ENCODE measurements at places on chromosomes 16 and 17.

DNA sequence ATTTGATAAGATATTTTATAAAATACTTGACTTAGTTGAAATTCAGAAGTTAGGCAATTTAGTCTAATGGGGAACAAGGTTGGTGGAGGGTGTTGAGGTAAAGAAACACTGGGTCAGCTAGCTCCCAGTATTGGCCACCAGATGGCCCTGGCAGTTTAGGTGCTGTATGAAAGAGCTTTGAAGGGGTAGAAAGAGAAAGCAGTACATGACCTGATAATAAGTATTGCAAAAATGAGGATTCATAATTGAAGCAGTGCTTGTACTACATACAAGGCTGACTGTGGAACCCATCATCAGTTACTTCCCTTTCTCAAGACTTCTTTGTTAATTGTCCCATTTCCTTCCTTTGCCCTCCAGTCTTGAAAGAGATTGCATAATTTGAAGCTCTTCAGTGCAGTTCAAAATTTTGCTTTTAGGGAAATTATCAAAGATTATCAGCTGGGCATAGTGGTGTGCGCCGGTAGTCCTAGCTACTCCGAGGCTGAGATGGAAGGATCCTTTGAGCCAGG, 29.4 kb downstream of the TANC2 start:
- no peak for DNase-seq

DNA sequence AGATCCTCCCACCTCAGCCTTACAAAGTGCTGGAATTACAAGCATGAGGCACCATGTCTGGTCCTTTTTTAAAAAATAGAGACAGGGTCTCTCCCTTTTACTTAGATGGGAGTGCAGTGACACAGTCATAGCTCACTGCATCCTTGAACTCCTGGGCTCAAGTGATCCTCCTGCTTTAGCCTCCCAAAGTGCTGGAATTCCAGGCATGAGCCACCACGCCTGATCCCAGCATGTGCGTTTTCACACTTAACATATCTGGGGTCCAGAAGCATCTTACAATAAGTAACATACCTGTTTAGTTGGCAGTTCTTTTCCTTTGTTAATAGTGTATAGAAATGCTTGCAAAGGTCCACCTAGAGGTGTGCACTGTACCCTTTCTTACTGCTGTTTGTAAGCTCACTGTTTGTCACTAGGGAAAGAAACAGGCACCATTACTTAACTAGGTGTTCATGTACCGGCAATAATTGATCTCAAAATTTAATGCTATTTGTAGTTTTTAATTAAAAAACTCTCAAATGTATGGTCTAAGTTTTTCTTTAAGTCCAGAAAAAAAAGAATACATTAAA, 221.7 kb downstream of the RPTOR start:
- no peak for DNase-seq

DNA sequence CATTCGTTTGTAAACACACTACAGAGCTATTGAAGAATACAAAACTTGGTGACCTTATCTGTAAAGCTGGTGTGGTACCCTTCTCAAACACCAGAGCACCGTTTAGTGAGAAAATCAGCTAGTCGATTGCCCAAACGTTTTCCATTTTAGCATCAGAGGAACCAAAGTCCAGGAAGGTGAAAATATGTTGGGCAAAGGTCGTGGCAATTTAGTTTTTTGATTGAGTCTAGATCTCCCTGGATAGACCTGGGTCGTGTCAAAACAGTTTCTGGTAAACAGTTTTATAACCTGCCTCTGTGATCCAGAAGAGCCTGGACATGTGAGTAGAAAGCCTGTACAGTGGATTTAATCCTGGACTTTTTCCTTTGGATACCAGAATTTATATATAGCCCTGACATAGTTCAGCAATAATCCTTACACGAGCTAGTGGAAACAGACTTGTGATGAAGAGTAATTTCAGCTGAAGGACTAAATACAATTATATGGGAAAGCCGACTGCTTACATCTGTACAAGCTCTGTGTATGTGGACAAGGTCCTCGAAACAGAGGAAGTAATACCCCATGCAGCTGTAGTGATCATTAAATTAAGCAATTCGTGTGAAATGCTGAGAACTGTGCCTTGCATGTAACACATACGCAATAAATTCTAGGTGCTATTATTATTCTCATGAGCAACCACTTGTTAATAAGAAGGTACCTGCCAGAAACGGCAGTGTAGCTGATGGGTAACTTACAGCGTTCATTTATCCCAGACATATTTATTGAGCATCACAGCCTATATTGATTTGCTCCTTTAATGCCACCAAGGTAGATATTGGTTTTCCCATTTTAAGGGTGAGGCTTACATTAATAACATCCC, 72.5 kb downstream of the MAP2K6 start:
- no peak for DNase-seq

GRCh38 chr17:47295874-47296255, 27.9 kb upstream of the EFCAB13 start:
- no peak for DNase-seq

DNA sequence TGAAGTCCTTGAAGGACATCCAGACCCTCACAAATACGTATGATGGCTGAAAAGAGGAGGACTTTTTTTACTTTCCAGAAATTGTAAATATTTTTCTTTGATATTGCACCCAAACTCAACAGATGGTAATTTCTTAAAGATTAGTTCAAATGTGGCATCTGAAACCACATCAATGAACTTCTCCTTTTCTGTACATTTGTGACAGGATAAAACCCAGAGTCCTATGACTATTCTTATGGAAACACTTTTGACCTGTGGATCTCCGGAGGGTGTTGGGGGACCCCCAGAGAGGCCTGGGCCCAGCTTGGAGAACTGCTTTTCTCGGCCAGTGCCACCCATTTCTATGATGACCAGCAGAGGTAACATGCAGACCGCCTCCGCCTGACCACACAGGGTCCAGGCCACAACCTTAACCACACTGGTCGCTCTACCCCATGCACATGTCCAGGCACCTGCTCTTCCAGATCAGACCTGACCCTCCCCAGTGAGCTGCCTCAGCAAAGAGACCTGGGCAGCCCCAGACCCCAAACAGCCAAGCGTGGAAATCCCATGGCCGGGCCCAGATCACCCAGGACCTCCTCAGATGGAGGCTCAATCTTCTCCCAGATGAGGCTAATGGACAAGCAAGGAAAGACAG, 22.7 kb downstream of the RPH3AL start:
- DNase-seq = no peak

DNA sequence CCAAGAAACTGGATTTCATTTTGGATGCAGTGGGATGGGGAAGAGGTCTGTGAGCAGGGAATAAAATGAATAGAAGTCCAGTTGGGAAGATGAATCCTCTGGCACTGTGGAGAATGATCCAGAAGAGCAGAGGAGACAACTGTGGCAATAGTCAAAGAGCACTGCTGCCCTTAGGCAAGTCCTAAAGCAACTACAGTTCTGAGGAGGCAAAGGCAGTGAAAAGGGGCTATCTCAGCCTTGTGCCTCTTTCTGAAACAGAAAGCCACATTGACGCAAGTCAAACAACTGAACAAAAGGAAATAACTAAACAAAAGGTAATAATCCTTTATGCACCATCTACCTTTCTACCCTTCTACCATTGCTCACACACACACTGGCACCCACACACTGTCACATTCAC, 238.0 kb upstream of the AXIN2 start:
- DNase-seq = no peak

GRCh38 chr17:74836191-74836590, 23.5 kb downstream of the GRIN2C start:
- no peak for DNase-seq

- no peak for DNase-seq
These were observed 12.3 kb upstream of the UBE2I start for GRCh38 chr16:1297018-1297696.

DNA sequence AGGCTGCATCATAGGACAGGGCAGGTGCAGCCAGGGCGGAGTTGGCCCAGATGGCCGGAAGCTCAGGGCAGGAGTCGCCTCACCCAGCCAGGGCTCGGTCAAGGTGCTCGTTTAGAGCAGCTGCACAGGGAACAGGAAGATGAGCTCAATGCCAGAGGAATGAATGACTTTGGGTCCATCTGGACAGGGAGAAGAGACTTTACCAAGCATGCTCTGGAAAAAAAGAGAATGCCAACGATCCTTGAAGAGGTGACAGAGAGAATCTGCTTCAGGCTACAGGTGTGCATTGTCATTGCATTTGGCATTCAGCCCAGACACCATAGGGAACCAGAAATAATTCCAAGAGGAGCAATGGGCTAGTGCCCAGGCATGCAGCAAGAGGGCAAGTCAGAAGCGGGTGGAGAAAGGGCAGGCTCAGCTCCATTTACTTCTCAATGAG, 6.7 kb upstream of the MPP3 start:
- DNase-seq = no peak

DNA sequence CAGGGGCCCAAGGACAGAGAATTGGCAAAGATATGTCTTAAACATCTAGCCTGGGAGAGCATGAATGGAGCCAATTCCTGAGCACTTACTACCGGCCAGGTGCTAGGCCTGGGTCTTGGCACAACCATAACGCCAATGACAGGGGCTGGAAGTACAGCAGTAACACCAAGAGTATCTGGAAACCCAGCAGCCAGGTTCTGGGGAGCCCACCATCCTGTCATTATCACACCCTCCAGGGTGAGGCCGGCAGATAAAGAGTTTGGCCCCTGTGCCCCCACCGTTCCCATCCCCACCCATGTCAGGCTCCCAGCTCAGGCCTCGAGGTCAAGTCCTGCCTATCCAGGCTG, 508 bp upstream of the TMC8 start:
- DNase-seq = no peak

DNA sequence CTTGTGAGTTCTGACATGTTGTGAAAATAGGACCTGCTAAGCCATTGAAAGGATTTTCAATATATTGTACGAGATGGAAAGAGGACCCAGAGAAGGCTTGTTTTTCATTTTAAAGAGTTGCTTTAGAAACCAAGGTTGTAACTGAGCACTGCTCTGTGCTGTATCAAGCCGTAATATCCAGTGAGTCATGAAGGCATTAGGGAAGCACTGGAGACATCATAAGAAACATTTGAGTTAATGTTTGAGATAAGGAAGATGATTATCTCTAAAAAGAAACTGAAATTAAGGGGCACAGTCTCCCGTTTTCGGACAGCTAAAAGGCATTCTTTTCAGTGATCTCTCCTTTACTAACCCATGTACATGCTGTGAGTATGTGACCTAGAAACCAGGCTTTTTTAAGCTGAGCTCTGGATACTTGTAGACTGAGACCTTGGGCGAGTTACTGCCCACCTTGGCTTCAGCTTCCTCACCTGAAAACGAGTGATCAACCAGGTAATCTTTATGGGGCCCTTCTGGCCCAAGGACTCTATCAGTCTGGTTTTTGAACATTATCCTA, 149.2 kb upstream of the TBX2 start:
- DNase-seq = no peak

DNA sequence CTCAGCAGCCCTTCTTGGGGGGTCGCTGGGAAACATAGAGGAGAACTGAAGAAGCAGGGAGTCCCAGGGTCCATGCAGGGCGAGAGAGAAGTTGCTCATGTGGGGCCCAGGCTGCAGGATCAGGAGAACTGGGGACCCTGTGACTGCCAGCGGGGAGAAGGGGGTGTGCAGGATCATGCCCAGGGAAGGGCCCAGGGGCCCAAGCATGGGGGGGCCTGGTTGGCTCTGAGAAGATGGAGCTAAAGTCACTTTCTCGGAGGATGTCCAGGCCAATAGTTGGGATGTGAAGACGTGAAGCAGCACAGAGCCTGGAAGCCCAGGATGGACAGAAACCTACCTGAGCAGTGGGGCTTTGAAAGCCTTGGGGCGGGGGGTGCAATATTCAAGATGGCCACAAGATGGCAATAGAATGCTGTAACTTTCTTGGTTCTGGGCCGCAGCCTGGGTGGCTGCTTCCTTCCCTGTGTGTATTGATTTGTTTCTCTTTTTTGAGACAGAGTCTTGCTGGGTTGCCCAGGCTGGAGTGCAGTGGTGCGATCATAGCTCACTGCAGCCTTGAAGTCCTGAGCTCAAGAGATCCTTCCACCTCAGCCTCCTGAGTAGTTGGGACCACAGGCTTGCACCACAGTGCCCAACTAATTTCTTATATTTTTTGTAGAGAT, 3.4 kb downstream of the STH start:
- peak; percentile 49 for DNase-seq

- no peak for DNase-seq
These were observed 76.2 kb downstream of the CHD9 start for GRCh38 chr16:53131050-53131362.

DNA sequence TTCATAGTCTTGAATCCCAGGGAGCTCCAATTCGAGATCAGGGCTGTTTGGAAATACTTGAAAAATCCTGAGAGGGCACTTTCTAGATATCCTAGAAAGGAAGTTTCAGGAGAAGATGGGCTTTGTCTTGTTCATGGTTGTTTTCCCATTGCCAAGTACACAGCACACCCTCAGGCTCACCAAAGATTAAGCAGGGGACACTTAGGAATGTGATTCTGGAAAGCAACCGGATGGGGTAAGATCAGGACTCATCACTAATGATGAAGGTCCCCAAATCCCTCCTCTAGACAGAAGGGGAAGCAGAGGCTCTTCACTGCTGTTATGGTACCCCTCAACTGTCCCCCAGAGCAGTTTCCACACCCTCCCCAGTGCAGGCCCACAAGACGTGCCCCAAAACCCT, 40.7 kb downstream of the VAC14 start:
- no peak for DNase-seq

GRCh38 chr17:77374170-77374936, 233.6 kb downstream of the SEC14L1 start:
- DNase-seq = peak; percentile 87

- DNase-seq = no peak
These were observed 58.7 kb upstream of the LYRM9 start for GRCh38 chr17:27951872-27952271.

DNA sequence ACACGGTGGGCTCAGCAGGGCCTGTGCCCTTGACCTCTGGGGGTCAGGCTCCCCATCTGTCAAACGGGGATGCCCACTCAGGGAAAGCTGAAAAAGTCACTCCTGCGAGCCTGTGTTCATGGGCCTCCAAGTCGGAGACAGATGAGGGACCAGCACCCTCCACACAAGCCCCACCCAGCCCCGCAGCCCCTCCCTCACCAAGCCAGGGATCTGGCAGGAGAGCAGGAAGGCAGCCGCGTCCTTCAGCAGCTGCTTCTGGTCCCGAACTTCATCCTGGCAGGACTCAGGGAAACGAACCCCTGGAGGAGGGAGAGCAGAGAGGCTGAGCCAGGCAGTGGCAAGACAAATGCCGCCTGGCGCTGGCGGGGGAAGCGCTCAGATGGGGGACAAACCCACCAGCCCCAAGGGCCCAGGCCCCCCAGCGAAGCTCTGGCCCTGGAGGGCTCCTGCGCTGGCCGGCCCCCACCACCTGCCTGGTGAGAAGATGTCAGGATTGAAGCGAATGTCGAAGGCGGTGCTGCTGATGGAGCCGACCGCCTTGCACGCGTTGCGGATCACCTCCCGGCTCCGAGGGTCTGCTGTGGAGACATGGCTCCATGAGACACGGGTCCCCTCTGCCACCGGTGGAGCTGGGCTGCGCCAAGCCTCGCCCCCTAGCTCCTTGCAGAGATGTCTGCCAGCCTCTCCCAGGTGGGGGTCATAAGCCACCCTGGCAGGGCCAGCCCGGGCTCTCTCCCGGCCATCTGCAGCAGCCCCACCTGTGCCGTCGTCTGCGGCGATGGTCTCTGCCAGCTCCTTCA, 15.4 kb downstream of the CLUH start:
- no peak for DNase-seq

Data from left ventricle myocardium inferior (tissue), 1 donor.